ENCODE measurements at places on chromosomes 7 and 10.

DNA sequence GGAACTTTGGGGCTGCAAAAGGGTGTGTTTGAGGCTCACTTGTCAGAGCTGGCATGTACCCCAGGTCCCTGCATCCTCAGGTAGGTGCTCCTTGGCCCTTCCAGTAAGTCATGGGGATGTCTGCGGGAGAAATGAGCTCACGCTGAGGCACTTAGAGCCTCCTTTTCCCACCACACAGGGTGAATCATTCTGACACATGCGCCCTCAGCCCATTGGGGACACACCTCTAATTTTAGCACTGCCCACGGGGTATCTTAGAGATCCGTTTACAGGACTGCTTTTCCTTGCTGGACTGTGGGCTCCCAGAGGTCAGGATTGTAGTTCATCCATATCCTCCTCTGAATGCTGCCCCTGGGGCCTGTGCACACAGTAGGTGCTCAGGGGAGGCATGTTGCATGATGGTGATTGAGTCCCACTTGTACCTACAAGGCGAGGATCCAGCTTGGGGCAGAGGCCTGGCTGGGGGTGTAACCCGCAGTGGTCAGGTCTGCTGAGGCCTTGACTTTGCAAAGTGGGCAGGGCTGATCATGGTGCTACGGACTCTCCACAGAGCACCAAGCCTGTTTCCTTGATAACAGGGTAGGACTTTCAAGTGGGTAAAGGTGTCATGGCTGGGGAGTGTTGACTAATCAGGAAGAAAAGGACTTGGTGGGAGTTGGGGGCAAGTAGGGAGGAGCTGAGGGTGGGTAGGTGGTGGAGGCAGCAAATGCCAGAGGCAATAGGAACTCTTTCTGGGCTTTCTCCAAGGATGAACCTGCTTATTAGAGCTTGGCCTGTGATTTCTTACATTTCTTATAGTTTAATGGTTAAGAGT lies 5.8 kb downstream of the TSPAN15 start:
- no peak for DNase-seq

DNA sequence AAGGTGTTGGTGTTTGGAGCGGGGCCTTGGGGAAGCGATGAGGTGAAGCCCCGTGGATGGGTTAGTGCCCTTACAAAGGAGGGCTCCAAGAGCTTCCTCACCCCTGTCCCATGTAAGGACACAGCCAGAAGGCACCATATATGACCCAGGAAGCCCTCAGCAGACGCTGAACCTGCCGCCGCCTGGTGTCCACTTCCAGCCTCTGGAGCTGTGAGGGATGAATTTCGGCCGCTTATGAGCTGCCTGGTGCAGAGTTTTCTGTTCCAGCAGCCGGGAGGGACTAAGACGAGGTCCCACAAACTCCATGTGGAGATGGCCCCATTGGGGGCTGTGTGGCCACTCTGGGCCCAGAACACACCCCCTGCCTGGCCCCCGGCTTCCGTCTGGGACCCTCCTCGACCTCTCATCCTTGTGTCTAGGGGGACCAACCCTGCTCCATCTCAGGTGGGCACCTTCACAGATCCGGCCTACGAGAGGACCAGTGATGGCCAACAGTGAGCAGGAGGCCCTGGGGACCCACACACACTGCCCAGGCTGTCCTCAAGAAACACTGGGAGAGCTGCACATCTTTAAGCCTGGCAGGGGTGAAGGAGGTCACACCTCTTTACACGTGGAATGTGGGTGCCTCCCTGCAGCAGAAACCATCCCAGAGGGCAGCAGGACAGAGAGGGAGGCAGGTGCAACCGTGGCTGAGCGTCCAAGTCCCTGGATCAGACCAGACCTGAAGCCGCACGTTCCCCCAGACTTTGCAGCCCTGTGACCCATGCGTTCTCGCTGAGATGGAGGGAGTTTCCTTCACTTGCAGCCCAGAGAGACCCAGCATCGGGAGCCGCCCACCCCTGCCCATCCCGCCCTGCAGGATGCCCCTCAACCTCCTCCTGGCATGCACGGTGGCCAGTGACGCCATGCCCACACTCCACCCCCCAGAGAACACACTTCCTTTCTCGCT lies 96.1 kb downstream of the PDGFA start:
- DNase-seq, result no peak

DNA sequence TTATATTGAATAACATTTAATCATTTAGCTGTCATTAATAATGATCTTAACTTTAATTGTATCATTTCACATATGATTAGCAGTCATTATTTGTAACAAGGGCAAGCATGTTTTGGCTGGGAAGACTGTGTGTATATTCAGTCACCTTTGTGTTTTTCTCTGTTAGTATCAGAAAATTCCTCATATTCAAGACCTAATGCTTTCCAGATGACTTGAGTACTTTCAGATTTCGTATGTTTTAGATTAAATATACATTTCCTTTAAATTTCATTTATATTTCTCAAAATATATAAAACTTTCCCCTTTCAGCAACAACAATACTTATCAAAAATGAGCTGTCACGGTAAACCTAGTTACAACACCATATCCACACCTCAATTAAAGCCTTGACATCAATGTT lies 6.3 kb upstream of the CACNA2D1 start:
- no peak for DNase-seq

DNA sequence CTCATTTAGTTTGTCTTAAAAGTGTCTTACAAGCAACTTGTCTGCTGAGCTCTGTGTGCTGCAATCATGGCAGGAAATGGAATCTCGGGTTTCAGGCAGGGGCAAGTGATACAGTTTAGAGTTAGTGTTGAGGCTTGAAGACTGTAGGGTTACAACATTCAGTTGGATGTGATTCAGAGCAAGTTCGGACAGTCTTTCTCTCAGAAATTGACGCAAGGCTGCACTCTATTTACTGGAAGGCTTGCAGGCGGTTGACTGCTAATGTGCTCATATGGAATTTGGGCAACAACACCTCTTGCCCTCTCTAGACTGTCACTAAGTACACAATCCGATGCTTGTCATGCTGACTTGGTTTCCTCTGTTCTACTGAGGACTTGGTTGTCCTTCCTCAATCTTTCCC lies 161.7 kb upstream of the BMPER start:
- no peak for DNase-seq

GRCh38 chr10:91589015-91589657 lies 43.7 kb downstream of the PPP1R3C start:
- DNase-seq, result no peak

DNA sequence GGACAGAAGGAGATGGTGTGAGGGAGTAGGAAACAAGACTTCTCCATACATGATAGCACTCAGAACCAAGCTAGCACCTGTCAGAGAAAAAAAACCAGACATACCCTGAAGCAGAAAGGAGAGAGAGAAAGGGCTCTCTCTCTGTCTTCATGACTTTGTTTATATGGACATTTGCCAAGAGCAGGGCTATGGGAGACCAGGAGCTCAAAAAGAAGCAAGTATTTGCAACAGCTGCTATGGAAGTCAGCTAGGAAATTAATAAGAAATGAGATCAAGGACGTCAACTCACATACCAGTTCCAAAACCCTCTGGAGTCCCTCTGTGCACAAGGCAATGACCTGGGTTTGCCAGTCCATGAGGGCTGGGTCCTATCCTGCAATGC lies 111.6 kb downstream of the SGMS1 start:
- no peak for DNase-seq

GRCh38 chr7:93327006-93327633 lies 95.0 kb downstream of the VPS50 start:
- no peak for DNase-seq

- peak; percentile 63 for DNase-seq
Measured at GRCh38 chr7:18116661-18117060, 89.0 kb upstream of the PRPS1L1 start.

DNA sequence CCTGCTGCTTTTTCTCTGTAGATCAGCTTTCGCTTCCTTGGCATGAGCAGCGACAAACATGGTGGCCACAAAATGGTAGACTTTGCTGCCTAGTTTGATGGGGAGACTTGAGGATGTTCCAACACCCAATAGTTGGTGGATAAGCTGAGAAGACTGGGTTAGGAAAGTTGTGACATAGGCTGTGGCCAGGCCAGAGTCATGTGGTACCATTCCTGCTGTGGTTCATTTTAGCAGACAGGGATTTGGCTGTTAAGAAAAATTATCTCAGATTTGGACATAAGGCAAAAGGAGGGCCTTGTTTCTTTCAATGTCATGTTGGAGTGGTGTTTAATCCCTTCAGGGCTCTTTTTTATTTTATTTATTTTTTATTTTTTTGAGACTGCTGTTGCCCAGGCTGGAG lies 26.6 kb upstream of the FAM180A start:
- DNase-seq, result no peak

GRCh38 chr7:84393786-84394185 lies 199.2 kb upstream of the SEMA3A start:
- DNase-seq, result no peak

- DNase-seq, result no peak
Measured at GRCh38 chr7:18637516-18637915, 142.0 kb downstream of the HDAC9 start.

DNA sequence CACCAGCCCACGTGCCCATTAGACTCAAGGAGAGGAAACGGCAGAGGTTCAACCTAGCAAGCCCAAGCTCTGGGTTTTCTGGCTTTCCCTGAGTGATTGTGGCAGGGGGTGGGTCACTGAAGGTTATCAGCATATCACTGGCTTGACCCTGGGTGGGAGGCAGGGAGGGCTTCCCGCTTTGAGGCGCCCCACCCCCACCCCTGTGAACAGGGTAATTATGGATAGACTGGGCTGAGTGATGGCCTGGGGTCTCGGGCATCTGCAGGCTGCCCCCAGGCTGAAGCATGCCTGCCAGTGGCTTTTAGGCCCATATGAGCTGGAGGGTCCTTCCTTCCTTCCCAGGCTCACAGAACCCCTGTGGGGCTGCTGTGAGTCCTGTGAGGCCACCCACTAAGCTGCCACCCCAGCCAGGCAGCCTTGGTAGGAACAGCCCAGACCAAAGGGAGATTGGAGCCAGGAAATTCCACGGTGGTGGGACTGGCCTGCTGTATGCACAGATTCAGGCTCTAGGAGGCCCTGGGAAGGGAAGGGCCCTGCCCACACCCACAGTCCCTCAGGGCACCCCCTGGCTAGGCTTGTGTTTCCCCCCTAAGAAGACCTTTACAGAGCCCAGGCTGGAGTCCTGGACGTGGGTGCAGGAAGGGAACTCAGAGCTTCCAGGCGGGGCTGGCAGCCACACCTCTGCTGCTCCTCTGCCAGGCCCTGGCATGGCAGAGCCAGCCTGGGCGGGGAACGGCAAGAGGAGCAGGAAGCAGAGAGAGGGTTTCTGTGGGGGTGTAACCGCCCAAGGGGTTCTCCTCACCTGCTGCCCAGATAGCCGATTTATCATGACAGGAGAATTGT lies 33.1 kb downstream of the GPRIN2 start:
- DNase-seq, result no peak

DNA sequence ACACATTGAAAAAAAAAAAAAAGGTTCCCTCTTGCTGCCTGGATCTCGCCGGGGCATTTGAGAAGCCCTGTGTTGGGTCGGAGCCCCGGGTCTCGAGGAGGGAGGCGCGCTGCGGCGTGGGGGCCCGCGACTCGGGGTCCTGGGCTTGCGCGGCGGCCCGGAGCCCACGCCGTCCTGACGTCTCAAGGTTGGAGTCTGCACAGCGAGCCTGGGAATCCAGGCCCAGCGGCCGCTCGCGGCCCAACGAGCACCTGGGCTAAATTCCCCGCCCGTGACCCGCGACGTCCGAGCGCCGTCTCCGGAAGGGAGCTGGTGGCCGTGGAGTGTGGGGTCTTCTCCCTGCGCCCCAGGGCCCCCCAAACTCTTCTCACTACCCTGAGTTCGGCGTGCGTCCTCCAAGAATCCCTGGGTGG lies 1.4 kb upstream of the CTBP2 start:
- no peak for DNase-seq

GRCh38 chr10:124138195-124138882 lies 44.9 kb upstream of the CHST15 start:
- DNase-seq, result no peak

DNA sequence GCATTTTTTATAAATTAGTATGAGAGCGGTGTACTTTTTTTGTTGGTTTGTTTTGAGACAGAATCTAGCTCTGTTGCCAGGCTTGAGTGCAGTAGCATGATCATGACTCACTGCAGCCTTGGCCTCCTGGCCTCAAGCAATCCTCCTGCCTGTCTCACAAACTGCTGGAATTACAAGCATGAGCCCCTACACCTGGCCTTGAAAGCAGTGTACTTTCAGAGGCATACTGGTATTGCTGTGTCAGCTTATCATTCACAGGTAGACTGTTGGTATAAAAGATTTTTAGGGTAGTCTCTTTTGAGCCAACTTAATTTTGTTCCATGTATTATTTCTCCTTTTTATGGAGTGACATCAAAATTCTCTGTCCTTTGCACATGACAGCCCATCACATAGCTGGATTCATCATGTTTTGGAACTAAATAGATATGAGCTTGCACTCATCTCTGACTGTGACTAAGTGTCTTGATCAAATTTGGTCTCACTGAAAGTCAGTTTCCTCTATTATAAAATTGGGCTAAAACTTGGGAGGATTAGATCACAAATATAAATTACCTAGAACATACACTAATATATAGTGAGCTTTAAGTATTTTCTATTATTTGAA lies 12.4 kb downstream of the GNAT3 start:
- DNase-seq, result no peak

- DNase-seq, result no peak
Measured at GRCh38 chr7:6277476-6277875, 5.1 kb upstream of the CYTH3 start.

- no peak for DNase-seq
Measured at GRCh38 chr10:76022366-76022765, 590.9 kb downstream of the LRMDA start.

- DNase-seq, result no peak
Measured at GRCh38 chr7:39355664-39356063, 210.5 kb upstream of the YAE1 start.

- DNase-seq, result no peak
Measured at GRCh38 chr7:17965603-17966002, 25.3 kb upstream of the SNX13 start.

GRCh38 chr10:32600317-32600716 lies 154.4 kb downstream of the CCDC7 start:
- no peak for DNase-seq

GRCh38 chr7:18063149-18063901 lies 35.7 kb upstream of the PRPS1L1 start:
- DNase-seq, result no peak

DNA sequence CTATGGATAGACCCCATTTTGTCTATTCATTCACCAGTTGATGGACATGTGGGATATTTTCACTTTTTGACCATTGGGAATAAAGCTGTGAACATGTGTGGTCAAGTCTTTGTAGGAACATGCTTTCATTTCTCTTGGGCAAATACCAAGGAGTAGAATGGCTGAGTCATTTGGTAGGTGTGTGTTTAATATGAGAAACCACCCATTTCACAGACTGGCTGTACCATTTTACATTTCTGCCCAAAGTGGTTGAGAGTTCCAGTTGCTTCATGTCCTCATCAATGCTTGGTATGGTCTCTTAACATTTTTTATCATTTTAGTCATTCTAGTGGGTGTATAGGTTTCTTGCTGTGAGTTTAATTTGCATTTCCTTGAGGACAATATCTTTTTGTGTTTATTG lies 124.9 kb upstream of the RHEB start:
- DNase-seq, result no peak
